ENCODE measurements at places on chromosomes 6 and 20.

DNA sequence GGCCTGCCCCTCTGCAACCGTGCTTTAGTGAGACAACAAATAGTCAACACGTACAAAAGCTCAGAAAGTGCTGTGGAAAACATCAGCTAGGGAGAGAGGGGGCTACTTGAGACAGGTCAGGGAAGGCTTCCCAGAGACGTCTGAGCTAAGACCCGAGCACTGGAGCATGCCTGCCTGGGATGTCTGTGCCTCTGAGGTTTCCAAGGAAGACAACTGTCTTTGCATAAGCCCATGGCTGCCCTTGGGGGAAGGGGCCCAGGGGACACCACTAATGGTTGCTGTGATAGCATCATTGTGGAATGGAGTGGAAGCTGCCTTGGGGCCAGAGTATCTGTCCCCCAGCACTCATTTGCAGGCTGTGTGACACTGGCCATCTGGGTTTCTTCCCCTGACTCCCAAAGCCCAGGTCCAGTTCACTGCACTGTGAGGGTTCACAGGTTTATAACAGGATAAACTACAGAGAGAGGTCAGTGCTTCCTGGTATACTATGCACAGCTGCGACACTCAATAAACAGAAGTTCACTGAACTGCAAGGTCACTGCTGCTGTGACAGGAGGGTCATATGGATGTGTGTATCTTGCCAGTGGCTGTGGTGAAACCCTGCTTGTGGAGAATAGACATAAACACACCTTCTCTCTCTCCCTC lies 1.5 kb upstream of the ARFGEF2 start:
- no peak for DNase-seq

- DNase-seq = no peak
Measured at GRCh38 chr6:125904871-125905270, 51.7 kb upstream of the HINT3 start.

- DNase-seq = no peak
Measured at GRCh38 chr6:135046912-135047311, 7.7 kb downstream of the HBS1L start.

GRCh38 chr20:46270977-46271744 lies 37.1 kb downstream of the CDH22 start:
- no peak for DNase-seq

- DNase-seq = peak; percentile 87
Measured at GRCh38 chr6:33207552-33208090, 679 bp upstream of the RING1 start.

DNA sequence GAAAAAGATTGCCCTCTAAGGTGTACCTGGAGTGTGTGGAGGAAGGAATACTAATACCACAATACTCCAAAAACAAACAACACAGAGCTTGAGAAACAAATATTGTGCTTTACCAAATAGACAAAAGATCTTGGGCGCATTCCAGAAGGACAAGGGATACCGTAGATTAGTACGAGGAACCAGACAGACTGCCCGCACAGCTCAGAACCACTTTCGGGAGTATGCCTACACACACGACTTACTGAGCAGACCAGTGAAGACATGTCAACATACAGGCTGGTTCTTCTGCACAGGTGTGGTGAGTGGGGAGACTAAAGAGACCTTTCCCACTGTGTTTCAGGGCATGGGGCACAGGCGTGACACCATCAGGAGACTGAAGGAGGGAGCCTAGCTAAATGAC lies 15.8 kb upstream of the FOXQ1 start:
- DNase-seq = no peak

DNA sequence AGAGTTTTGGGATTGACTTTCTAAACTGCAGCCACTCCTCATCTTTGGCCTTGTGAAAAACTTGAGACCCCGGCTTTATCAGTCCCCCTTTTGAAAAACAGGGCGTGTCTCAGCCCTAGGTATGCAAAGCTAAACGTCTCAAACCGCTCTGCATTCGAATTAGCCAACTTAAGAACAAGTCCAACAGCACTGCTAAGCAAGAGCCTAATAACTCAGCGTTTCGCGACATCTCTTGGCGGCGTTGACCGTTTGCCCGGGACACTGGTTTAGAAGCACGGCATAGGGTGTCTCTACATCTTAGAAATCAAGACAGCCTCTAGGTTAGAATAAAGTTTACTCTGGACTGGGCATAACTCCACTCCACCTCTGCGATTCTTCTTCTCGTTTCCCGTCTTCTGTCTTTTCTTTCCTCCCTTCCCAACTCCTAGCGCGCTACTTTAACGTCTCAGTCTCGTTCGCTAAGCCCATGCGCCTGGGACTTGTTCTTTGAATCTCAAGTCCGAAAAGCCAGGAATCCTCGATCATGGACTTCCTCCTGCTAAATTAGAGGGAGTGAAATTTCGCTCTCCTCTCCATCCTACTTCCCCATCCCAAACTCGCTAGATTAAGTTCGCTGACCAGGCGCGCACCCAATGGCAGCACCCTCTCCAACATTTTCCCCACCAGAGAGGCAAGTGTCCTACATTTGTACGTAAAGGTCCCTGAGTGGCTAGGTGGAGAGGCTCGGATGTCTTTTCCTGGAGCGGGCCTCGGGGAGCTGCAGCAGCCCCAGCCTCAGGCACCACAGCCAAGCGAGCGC lies 10.5 kb upstream of the TFAP2A start:
- DNase-seq = no peak

GRCh38 chr6:90947184-90948064 lies 360.6 kb upstream of the MAP3K7 start:
- no peak for DNase-seq

Measured in kidney (tissue), 22 donors.